ENCODE measurements at places on chromosomes 4 and X.

DNA sequence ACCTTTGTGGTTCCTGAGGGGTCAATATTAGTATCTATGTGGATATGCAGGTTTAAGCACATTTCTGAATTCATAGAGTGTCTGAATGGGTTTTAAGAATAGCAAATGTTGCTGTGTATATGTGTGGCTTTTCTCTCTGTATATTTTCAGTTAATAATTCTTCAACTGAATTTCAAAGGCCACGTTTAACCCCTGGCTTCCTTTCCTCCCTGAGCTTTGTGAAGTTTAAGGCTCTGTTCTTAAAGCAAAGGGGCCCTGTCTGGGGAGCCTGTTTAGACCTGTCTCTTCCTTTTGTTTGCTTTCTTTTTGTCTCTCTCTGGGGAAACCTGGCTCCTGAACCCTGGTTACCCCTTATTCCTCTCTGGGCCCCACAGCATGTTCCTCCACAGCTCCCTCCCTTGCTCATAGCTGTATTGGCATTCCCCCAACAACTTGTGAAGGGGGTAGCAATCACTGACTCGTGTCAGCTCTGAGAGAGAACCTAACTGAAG is 139.1 kb downstream of the COL4A6 start:
- no peak for DNase-seq

DNA sequence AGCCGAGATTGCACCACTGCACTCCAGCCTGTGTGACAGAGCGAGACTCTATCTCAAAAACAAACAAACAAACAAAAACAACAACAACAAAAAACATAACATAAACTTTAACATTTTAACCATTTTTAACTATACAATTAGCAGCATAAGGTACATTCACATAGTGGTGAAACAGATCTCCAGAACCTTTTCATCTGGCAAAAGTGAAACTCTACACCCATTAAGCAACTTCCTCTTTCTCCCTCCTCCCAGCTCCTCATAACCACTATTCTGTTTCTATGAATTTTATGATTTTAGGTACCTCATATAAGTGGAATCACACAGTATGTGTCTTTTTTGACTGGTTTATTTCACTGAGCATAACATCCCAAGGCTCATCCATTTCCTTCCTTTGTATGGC is 103.6 kb downstream of the FAM13A start:
- DNase-seq, result peak; percentile 10

- no peak for DNase-seq
Observed at GRCh38 chr4:126568652-126569570, 1063.8 kb upstream of the INTU start.

DNA sequence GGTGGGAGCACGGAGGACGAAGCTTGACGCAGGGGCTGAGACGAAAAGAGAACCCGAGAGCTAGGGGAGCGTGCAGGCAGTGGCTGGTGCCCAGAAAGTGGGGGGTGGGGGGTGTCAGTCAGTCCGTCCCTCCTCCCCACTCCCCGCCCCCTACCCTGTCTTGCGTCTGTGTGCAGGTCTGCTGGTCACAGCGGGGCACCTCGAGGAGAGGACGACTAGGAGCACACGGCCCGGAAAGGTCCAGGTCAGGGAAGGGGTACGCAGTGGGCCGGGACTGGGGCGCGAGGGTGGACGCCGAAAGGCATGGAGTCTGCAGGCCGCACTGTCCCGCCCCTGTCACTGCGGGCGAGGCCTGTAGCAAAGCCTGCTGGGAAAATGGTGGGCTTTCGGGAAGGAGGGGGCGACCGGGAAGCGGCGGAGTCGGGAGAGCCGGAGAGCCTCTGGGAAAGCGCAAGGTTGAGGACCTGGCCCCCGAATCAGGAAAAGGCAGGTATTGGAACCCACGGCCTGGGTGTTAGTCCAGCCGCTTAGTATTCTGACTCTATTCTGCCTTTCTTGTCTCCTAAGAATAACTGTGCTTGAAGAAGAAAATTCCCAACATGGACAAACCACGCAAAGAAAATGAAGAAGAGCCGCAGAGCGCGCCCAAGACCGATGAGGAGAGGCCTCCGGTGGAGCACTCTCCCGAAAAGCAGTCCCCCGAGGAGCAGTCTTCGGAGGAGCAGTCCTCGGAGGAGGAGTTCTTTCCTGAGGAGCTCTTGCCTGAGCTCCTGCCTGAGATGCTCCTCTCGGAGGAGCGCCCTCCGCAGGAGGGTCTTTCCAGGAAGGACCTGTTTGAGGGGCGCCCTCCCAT is 769 bp downstream of the TCEAL1 start:
- no peak for DNase-seq

- no peak for DNase-seq
Observed at GRCh38 chrX:101551380-101551767, 1.0 kb downstream of the ARMCX1 start.

DNA sequence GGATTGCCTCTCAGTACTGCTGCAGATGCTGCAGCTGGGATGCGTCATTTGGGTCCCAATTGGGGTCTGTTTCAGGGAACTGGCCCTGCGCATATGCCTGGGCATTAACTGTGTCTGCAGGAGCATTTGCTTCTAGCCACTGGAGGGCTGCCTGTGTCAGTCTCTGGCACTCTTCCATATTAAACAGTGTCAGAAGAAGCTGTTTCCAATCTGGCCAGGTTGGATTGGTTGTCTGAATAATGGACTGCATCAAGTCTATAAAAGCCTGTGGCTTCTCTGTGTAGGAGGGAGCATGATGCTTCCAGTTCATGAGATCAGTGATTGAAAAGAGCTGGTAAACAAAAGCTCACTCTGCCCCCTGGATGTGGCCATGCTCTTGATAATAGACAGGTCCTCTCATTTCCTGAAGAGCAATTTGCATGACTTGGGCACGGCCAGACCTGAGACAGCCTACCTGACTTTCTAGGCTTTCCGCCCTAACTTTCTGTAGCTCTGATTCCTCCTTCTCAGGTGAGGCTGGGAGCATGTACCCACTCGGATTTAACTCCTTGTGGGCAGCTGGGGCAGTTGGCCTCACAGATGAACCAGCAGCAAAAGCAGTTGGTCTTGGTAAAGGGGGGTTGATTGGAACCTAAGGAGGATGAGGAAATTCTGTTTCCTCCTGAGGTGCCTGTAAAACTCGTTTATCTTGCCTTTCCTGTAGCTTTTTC is 29.2 kb downstream of the SULT1E1 start:
- peak; percentile 76 for DNase-seq

DNA sequence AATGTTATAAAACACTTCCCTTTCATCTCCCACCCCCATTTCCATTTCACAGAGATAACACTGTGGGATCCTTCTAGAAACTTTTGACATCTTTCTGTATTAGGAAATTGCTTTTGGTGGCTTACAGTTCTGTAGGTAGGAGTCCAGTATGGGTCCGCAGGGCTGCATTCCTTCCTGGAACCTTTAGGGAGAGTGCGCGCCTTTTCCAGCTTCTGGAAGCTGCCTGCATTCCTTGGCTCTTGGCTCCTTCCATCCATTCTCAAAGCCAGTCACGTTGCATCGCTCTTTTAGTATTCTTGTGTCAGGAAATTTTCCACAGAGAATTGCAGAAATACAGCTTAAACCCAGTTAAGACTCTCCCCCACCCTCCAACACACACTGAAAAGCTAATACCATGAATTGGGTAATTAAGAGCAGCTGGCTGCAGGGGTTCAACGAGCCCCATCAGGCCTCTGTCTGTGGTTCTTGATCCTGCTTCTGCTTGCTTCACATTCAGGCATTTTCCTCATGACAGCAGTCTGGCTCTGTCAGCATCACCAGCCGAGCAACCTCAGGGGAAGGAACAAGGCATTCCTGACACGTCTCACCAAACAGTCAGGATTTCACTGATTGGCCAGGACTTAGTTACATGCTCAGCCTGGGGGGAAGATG is 48.8 kb downstream of the SEPTIN11 start:
- no peak for DNase-seq

DNA sequence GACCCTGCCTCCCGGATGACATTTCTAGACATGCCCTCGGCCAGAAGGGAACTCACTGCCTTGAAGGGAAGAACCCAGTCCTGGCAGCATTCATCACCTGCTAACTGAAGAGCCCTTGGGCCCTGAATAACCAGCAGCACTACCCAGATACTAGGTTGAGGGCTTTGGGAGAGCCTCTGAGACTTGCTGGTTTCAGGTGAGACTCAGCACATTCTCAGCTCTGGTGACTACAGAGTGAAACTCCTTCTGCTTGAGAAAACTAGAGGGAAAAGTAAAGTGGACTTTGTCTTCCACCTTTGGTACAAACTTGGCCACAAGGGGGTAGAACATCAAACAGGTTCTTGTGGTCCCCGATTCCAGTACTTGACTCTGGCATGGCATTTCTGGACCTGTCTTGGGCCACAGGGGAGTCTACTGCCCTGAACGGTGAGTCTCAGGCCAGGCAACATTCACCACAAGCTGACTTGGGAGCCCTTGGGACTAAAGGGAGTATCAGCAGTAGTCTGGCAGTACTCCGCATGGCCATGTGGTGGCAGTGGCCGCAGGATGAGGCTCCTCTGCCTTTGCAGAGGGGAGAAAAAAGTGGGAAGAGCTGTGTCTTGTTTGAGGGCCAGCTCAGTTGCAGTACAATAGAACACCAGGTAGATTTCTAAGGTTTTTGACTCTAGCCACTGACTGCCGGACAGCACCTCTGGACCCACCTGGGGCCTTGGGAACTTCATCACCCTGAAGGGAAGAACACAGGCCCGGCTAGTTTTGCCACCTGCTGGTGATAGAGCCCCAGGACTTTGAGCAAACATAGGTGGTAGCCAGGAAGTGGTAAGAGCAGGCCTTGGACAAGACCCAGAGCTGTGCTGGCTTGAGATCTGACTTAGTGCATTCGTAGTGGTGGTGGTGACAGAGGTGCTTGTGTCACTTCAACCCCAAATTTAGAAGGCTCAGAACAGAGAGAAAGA is 414.8 kb downstream of the OPHN1 start:
- peak; percentile 89 for DNase-seq

GRCh38 chrX:109270580-109271484 is 211.1 kb downstream of the GUCY2F start:
- peak; percentile 97 for DNase-seq

GRCh38 chrX:55659931-55660330 is 36.7 kb downstream of the FOXR2 start:
- DNase-seq, result no peak

GRCh38 chrX:50971395-50971794 is 60.9 kb downstream of the BMP15 start:
- DNase-seq, result no peak

GRCh38 chr4:124566030-124566429 is 146.5 kb downstream of the ANKRD50 start:
- no peak for DNase-seq

DNA sequence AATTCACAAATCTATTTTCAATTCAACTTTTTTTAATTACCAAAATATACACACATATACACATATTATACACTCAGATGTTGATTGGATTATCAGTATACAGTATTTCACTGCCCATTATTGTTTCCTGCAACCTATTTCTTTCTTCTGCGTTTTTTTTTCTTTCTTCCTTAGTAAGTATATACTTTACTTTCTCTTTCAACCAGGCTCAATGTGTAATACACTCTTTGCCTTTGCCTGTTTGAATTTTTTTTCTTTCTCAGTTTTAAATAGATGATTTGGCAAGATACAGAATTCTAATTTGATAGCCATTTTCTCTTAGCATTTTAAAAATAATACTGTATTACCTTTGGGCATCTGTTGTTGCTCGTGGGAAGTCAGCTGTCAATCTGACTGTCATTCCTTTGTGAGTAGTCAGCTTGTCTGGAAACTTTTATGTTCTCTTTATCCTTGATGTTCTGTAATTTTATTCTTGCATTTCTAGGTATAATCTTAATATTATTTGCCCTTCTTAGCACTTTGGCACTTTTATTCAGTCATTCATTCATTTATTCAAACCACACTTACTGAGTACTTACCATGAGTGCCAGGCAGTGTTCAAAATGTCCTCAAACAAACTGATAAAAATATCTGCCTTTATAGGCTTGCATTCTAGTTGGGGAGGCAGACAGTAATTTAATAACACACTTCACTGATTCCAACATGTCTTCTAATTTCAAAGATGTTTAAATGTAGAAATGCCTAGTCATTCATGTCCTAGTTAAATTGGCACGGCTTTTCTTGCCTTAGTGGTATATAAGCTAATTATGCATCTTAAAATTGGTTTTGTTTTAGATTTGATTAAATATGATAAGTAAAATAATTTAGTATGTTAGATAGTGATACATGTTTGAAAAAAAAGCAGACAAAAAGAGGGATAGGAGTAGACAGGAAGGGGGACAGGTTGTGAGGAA is 3.7 kb downstream of the USP38 start:
- no peak for DNase-seq

DNA sequence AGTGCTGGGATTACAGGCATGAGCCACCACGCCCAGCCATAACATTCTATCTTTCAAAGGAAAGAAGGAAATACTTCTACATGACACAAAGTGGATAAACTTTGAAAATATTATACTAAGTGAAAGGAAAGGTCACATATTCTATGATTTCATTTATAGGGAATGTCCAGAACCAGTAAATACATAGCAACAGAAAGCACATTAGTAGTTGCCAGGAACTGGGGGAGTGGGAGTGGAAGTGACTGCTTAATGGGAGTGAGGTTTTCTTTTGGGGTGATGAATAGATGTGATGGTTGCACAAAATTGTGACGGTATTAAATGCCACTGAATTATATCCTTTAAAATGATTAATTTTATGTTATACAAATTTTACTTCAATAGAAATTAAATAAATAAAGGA is 95.7 kb upstream of the IL15 start:
- no peak for DNase-seq

- no peak for DNase-seq
Observed at GRCh38 chr4:7901311-7901885, 38.3 kb downstream of the AFAP1 start.

DNA sequence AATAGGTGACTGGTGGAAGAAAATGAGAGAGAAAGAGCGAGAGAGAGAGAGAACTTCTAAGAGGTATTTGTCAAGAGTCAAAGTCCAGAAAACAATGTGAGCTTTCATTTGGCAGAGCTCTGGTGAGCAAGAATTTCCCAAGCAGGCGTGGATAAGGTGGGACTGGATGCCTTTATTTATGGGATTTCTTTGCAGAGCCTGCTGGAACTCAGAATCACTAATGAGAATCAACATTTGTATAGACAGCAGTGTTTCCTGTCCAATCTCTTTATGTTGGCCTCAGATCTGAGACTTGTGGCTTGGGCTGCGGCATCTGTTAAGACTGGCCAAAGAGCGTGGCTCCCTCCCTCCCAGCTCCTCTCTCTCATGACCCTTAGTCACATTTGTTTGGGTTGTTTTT is 67.9 kb upstream of the TBL1X start:
- no peak for DNase-seq

DNA sequence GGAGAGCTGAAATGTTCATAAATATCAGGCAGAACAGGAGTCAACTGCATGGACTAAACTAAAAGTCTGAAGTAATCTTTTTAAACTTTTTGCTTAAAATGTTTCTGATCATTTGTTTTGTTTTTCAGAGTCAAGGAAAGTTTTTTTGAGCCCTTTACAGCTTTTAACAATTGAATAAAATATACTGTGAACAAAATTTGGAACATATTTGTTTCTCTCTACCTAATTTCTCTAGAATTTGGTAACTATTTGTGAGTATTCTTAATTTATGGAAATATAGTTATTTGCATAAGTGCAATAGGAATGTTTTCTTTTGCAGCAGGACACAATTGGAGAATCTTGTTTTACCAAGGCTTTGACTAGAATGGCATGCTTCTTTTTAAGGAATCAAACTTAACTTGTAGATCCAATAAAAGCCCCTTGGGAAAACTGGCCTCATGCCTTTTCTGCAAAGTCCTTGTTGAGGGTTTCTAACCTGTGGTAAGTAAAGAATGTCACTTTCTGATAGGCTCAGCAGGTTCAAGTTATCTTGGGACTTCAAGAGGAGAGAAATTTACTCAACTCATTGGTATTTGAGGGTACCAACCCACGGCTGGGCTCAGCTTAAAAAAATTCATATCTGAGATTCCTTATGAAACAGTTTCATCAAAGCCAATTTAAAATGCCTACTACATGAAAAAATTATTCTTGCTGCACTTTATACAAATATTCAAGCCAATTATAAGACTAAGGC is 91.5 kb downstream of the UPRT start:
- DNase-seq, result no peak

- DNase-seq, result no peak
Observed at GRCh38 chr4:159145992-159146330, 43.1 kb downstream of the RAPGEF2 start.
